ENCODE measurements at places on chromosomes 3 and 15.

DNA sequence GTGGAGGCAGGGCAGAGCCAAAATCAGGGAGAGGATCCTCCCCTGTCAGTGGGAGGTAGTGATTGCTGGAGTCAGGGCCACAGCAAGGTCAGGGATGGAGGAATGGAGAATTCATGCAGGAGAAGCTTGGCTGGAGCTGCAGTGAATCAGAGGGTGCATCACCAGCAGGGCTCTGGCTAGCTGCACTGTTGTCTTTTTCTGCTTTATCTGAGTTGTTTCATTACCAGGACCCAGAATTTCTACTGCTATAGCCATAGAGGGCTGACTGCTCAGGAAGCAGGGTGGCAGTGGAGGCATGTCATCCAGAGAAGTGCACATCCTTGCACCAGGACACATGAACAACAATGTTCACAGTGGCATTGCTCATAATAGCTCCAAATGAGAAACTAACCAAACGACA lies 113.5 kb upstream of the GALNT15 start:
- peak; percentile 88 for DNase-seq

DNA sequence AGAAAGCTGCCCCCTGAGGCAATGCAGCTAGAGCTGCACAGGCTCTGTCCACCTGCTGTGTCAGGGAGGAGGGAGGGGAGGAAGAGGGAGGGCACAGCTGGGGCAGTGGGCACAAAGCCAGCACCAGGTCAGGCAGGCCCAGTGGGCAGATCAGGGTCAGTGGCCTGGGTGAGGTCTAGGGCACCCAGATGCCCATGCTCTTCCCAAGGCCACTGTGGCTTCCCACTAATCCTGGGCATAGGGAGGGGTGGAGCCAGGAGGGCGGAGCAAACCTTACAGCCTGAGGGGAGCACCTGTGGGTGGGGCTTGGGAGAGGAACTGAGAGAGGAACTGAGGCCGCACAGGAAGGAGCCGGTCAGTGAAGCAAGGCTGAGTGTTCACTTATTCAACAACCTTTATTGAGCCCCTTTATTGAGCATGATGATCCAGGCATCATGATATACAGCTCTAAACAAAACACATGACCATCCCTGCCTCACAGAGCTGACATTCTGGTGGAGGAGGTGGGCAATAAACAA lies 55.0 kb downstream of the RHCG start:
- DNase-seq: no peak

DNA sequence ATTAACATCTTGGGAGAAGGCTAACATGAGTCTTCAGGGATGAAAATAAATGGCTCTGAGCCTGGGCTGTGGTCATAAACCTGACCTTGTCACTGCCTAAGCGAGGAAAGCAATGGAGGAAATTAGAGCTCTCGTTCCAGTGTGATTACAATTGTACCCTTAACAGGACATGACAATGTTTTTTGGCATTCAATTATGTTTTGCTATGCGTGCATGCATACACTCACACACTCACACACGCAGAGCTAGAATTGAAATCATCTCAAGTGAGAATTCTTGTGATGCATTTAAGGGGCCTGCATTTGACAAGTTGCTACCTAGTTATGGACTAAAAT lies 24.1 kb downstream of the ZNF80 start:
- no peak for DNase-seq

- DNase-seq: no peak
Observed at GRCh38 chr3:167863811-167864551, 128.5 kb downstream of the SERPINI1 start.

DNA sequence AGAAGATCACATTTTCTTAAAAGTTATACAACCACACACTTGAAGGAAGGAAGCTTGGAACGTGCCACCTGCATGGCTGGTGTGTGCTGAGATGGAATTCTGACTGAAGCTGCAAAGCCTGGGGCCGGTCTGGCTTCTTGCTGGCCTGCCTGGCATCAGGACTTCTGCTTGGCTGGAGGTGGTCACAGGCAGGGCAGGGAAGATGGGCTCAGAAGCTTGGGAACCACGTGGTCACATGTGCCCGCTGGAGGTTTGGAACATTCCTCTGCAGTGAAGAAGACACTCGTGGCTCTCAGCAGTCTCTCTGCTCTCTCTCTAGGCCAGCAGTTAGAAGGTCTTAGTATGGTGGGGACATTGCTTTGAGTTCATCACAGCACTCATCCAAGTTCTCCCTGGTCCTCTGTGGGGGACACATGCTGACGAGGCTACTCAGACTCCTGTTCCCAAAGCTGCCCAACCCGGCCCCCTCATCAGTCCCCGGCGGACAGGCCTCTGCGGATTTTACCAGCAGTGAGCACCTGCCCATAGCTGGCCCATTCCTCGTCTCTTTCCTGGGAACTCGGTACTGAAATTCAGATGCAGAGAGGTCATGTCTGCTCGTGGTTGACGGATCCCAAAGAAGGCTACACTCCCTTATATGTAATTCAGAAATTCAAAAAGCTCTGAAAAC lies 229.0 kb downstream of the ADAMTS17 start:
- no peak for DNase-seq

DNA sequence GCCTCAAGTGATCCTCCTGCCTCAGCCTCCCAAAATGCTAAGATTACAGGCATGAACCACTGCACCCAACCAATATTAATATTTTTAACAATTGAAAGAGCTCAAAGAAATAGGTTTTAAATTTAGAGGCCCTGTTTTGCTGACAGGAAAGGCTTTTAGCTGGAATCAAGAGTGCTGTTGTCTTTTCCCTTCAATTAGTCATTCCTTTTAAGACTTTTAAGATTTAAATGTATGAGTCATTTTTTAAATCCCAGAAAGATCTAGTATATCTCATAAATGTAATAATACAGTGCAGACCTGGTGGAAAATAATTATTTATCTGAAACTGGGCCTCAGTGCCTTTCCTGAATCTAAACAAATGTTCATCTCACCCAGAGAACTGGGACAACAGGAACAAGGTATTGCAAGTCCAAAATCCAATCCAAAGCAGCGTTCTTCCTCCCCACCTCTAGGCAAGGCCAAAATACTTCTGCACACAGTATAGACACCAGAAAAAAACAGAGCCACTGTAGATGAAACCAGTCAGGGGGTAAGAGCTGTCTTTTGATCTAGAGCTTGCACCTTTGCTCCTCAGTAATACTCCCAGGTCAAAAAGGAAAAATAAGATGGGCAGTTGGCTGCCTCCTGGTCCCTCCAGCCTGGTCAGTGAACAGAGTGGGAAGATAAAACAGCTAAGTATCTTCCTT lies 14.4 kb downstream of the AGTR1 start:
- peak; percentile 40 for DNase-seq

GRCh38 chr3:157465741-157466140 lies 29.1 kb downstream of the PTX3 start:
- DNase-seq: no peak

DNA sequence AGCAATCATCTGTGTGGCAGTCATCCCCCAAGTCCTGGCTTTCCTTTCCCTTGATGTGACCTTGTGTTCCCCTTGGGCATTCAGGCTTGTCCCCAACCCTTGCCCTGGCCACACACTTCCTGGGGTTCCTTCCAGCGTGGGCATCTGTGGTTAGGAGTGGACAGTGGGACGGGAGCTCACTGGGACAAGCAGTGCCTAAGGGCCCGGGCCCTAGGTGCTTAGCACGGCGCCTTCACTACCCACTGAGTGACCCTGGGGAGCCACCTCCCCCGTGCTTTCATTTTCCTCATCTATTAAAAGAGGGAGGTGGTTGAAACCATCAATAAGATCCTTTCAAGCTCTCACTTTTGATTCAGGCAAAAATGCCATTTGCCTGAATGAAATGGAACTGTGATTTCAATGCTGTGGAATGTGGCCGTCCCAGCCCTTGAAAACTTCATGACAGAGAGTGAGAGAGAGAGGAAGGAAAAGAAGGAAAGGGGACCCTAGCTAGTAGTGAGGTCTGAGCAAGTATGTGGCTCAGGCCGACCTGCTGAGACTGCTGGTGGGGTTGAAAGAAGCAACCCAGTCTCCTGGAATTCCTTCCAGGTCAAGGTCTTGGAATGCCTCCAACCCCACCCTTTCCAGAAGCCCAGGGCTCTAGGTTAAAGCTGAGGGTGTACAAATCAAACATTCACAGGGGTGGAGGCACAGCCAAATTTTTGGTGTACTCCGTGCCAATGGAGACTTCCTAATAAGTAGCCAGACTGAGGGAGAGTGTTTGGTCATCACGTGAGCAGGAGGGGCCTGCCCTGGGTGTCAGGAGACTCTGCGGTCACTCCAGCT lies 302.9 kb downstream of the TLE3 start:
- peak; percentile 18 for DNase-seq

GRCh38 chr15:83918011-83918410 lies 264.1 kb downstream of the ADAMTSL3 start:
- DNase-seq: no peak

GRCh38 chr3:179961071-179961702 lies 75.5 kb downstream of the PEX5L start:
- no peak for DNase-seq

- no peak for DNase-seq
Observed at GRCh38 chr3:94612631-94613030, 549.8 kb downstream of the NSUN3 start.

DNA sequence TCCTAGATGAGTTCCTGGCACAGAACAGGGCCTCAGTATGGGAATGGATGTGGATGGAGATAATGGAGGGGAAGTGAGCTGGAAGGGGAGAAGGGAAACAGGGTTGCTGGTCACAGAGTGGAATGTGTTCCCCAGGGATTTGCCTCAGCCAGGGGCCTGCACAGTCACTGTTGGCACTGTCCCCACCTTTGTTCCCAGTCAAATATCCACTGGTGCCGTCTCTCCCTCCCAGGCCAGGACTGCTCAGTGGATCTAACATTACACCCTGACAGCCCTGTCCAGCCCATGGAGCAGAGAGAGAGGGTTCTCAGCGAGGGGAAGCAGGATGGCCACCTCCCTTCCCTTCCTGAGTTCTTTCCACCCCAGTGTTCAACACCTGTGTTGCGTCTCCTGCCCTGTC lies 1.5 kb upstream of the PPP1R2 start:
- no peak for DNase-seq

GRCh38 chr3:120182613-120183511 lies 88.6 kb upstream of the GSK3B start:
- peak; percentile 57 for DNase-seq

GRCh38 chr15:98977441-98977840 lies 30.2 kb downstream of the PGPEP1L start:
- DNase-seq: no peak

- peak; percentile 42 for DNase-seq
Observed at GRCh38 chr3:152375546-152375945, 106.8 kb downstream of the MBNL1 start.

DNA sequence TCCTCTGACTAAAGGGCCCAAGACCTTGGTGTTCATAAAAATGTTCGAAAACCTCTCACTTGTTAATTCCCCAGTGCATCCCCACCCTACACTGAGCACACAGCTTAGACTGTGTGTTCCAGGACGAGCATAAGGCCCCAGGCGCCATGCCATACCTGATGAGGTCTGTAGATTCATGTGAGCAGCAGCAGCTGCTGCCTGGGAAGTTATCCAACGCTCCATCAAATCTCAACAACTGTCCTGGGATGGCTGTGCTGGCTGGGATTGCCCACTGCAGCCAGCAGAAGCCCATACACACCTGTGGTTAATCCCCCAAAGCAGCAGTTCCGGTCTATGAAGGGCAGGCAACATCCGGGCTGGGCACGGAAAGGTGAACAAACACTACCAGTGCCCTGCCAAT lies 391.2 kb downstream of the IL20RB start:
- DNase-seq: no peak

DNA sequence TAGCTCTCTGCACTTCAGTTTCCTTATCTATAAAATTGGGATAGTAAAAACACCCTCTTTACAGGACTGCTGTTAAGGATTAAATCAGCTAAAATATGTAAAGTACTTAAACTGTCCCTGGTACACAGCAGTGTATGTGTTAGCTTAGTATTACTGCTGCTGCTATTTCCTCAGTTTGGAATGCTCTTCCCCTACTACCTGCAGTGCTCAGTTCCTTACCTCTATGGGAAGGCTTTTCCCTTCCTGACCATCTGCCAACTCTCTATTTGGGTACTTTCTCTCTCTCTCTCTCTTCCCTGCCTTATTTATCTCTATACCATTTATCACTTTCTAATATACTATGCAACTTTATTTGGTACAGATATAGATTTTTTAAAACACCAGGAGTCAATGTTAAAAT lies 26.5 kb downstream of the KPNA4 start:
- DNase-seq: no peak

DNA sequence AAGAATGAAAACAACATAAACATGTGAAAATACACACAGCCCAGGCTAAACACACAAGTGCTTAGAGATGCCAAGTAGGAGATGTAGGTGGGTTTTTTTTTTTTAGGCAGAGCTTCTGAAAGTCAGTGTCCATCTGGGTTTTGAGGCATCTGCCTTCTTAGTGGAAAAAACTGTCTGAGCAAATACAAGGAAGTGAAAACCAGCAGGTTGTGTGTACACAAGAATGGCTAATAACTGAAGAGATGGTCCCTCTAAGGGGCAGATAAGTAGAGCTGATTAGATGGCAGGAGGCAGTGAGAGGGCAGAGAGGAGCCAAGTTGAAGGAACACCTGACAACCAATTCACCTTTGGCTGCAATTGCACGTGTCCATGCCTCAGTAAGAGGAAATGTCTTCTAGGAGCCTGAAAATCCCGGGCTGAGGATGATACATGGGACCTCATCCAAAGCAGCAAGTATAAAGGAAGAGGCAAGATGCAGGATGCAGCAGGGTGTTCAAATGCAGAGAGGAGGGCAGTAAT lies 34.9 kb downstream of the CYP19A1 start:
- DNase-seq: no peak

DNA sequence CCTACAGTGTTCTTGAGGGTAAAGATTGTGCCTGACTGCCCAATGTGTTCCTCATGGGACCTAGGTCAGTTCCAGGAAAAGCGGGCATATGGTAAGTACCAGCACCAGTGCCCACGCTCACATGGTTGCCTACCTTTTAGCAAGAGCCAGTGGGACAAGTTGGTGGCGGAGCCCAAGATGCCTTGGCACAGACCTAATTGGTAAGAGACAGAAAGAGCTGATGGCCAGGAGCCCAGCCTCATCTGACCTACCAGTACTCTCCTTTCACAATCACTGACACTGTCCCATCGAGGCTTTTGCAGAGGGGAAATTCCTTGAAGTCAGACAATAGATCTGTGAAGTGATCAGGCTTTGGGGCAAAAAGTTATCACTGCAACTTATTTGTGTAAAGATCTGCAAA lies 98.4 kb upstream of the BCL6 start:
- DNase-seq: no peak

DNA sequence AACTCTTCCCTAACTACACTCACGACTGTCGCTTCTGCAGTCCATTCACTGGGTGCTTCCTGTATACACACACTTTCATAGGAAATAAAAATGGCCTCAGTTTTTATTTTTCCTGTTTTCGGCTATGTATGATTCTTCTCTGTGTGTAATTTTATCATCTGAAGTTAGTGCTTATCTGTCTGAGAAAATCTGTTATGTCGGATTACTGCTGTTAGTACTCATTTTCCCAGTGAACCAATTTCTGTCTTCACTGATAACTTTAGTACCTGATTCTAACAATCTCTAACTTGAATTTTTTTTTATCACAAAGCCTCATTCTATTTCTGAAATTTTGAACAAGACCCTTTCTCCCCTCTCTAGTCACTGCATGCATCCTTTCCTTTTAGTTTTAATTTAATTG lies 20.9 kb downstream of the RAB5A start:
- DNase-seq: no peak

GRCh38 chr3:4906107-4906621 lies 73.1 kb upstream of the BHLHE40 start:
- DNase-seq: peak; percentile 19

- DNase-seq: no peak
Observed at GRCh38 chr3:25692341-25692740, 27.6 kb upstream of the TOP2B start.

GRCh38 chr3:18445401-18446148 lies 20.4 kb upstream of the SATB1 start:
- no peak for DNase-seq

GRCh38 chr15:42033214-42033873 lies 12.5 kb upstream of the PLA2G4E start:
- DNase-seq: no peak
